EH (cell line): ENCODE measurements at places on chromosomes 7 and 10.

GRCh38 chr7:27961255-27961654 lies 219.3 kb downstream of the JAZF1 start:
- peak; percentile 80 for DNase-seq

- DNase-seq = no peak
Measured at GRCh38 chr10:121607310-121608055, 9.2 kb upstream of the FGFR2 start.

DNA sequence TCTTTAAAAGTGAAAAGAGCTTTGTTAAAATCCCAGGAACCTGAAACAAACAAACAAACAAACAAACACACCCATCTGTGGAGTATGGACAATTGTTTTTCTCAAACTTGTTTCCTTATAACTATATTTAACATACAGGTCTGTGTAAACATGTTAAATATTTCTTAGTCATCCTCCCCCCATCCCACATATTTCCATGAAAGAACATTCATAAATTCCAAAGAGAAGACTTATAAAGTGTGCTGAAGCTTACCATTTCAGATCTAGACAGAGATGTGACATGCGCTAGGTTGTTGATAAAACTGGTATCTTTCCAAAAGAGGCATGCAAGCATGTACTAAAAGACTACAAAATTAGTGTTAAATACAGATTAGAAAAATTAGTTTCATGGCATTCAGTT lies 6.5 kb downstream of the FKBP14 start:
- peak; percentile 26 for DNase-seq

DNA sequence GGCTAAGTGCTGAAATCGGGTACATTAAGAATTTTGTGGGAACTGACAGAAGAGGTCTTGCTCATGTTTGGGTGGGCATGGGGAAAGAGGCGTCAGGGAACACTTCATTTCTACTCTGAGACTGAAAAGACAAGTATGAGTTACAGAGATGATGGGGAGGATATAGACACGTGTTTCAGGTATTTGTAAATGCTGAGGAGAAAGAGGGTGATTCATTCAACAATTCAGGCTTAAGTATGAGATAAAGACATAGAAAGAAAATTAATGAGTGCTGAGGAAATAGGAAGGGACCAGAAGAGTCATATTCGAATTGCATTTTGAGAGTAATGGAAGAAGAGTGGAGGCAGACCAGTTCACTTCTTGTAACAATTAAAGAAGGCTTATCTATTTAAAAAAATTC lies 143.6 kb downstream of the HBP1 start:
- peak; percentile 30 for DNase-seq

- no peak for DNase-seq
Measured at GRCh38 chr7:2967253-2967652, 76.4 kb downstream of the CARD11 start.

- peak; percentile 88 for DNase-seq
Measured at GRCh38 chr10:77965294-77965693, 38.7 kb upstream of the DLG5 start.

DNA sequence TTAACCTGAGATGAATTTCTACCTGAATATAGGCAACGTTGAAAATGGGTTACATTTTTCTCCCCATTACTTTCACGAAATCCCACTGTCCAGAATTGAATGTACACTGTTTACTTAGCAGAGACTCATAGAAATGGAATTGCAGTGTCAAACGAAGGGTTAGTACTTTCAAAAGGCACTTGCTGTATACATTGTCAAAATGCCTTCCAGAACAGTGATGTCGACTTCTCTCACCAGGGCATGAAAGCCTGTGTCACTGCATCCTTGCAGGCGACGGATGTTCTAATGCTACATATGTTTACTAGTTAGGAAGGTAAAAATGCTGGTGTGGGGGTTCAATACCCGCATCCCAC lies 41.2 kb downstream of the TACC2 start:
- DNase-seq = no peak

DNA sequence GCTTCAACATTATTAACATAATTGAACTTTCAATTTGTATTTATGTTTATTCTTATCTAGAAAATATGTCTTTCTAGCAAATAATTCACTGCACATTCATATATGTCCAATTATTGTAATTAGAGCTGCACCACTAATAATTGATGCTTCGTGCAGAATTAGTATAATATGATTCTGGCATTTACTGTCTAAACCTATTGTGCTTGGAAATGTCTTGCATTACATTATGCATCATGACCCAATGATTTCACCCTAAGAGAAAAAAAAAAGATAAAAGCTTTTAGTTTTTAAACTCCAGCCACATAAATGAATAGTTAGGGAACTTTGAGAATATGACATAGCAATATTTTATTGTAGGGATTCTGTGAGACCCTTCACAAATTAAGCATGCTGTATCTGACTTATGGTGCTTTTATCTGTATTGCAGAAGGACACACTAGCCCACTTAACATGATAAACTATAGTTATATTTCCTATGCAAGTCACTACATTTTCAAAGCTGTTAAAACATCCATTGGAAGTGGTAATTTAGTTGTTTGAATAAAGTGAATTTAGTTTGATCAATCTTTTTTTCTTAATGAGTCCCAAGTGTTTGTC lies 1609.1 kb downstream of the REEP3 start:
- no peak for DNase-seq

DNA sequence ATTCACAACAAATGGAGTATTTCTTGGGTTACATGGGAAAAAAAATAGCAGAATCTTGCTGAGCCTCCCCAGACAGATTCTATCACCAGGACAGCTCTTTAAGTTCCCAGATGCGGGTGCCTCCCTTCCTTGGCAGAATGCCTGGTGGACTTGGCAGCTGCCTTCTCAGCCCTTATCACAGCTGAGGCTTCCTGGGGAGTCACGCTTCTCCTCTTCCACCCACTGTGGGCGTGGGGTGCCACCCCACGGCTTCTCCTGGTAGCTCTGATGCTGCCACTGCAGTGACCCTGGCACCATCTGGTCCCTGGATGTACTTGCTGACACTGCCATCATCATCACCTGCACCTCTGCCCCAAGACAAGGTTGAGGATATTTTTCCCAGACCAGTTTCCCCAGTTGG lies 16.2 kb upstream of the NME8 start:
- no peak for DNase-seq

DNA sequence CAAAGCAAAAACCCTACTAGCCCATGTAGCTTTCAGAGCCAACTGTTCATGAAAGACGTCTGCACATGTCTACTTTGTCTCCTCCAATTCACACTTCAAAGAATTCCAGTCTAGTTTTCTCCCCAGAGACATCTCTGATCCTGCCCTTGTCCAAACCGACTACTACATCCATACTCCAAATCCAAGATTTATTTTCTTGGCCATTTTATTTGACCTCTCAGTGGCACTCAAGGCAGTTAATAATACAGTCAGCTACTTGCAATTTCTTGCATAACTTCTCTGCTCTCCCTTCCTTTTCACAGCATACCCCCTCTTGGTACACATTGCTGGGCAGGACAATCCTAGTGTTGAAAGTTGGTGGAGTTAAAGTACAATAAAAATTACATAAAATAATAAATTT lies 170.9 kb upstream of the INHBA start:
- DNase-seq = peak; percentile 80

GRCh38 chr7:106668861-106669524 lies 8.0 kb upstream of the CCDC71L start:
- DNase-seq = no peak

DNA sequence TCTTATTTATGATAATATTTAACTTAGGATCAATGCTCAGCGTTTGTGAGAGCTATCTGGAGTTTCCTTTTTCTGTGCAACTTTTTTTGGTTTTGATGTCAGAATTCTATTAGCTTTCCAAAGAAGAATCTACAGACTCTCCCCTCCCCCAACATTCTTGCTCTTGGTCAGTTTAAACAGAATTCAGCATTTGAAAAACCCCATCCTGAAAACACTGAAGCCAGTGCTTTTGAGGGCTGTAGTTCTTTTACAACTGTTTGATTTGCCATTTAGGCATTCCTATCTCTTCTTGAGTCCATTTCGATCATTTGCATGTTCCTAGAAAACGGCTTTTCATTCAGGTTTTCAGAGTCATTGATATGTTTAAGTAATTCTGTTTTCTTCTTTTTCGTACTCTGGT lies 15.6 kb upstream of the CXCL12 start:
- DNase-seq = no peak

DNA sequence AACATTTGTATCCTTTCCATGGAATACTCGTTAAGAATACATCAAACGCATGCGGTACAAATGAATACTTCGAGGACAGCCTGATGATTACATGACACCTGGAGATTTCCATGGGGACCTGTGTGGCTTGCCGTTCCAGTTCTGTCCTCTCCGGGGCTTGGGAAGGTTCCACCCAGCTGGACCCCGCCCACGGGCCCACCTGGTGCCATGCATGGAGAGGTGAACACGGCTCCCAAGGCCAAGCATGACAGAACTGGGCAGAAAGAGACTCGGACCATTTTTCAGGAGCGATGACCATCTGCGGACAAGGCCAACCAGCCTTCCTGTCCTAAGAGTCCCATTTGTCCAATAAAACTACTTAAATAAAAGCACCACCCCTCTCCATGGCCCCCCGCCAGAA lies 80.1 kb downstream of the TEX36 start:
- DNase-seq = no peak

GRCh38 chr10:124232686-124233545 lies 139.5 kb upstream of the CHST15 start:
- DNase-seq = no peak

GRCh38 chr7:27923642-27923980 lies 183.6 kb downstream of the TAX1BP1 start:
- no peak for DNase-seq

DNA sequence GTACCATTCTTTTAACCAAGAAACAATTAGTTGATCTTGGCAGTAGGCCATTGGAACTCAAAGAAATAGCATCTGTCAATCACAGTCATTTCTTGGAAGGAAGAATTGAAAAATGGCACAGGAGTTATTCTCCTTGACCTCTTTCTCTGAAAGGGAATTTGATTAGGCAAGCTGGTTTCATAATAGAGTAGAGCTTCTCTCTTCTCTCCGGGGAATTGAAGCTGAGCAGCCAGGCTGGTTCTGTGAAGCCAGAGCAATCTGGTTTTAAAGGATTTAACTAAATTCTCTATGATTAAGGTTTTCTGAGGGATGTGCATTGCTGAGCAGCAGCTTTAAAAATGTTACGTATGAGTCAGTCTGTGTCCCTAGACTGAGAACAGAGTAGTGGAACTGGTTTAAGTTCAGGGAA lies 70.2 kb downstream of the AHCYL2 start:
- peak; percentile 28 for DNase-seq
